ENCODE measurements at places on chromosomes 12 and 14.

DNA sequence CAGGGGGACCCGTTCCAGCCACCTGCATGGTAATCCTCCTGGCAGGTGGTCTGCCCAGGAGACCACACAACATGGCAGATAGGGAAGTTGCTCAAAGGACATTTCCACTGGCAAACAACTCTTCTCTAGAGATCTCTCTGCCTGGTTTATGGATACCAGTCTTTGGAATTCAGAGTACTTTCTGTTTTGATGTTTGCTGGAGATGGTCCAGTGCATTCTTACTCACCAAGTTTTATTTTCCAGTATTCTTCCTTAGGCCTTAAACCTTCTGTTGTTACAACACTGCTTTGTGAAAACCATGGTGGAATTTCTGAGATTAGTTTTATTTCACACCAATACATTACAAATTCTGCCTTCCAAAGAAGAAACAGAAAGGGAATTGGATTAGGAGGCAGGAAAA lies 428.3 kb downstream of the FUT8 start:
- no peak for ATAC-seq

GRCh38 chr12:69345742-69346141 lies 2.4 kb upstream of the LYZ start:
- no peak for ATAC-seq

- no peak for ATAC-seq
Measured at GRCh38 chr12:72278894-72279293, 6.7 kb downstream of the TRHDE start.

GRCh38 chr12:10301103-10301502 lies 6.6 kb upstream of the KLRD1 start:
- ATAC-seq = no peak

GRCh38 chr12:121494093-121494787 lies 86.6 kb downstream of the KDM2B start:
- peak; percentile 56 for ATAC-seq

GRCh38 chr14:79091381-79091963 lies 921.3 kb downstream of the NRXN3 start:
- no peak for ATAC-seq

- no peak for ATAC-seq
Measured at GRCh38 chr12:24015833-24016160, 66.3 kb upstream of the SOX5 start.
